ENCODE measurements at places on chromosomes 1 and 21.

DNA sequence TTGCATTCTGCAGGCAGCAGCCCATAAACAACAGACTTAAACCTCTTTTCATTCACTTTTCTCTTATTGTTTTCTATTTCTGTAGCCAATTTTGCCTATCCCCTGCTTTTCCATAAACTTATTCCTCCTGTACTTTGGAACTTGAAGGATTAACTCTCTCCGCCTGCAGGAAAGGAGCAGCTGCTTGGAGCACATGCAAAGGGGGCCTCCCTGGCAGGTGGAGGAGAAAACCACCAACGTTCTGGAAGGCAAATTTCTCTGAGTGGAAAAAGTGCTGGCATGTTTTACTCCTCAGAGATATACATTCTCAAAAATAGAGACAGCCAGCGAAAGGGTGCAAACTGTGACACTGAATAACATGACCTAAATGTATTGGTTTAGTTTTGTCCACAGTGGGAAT lies 33.6 kb downstream of the RGS21 start:
- DNase-seq, result no peak

DNA sequence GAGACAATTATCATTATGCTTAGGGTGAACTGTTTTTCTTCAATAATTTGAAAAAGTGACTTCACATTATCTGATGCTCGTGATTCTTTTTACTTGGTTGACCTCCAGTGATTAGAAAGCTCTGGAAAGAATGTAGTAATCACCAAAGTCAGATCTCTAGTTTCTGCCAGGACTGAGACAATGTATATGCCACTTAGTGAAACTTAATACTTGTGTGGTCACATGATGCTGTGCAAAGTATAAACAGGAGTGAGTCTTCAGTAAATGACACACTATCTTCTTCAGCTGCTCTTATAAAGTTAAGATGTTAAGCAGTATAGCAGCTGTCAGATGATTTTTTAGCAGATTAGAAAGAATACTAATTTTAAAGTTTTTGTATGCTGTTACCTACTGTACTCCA lies 17.2 kb downstream of the VCAM1 start:
- no peak for DNase-seq

DNA sequence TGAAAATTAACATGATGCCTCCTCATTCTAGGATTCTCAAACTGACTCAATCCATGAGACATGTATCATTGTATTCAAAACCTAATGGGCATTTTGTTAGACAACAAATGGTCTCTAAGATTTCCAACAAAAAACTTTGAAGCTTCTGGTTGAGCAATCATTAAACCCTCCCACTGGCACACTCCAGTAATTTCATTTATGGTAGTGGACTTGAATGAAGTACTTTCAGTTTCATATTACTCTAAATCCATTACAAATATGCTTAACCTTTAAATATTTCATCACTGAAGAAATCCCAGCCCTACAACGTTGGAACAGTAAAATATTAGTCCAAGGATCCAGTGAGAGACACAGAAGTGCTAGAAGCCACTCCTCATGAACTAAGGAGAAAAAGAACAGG lies 43.5 kb downstream of the GBP6 start:
- no peak for DNase-seq

DNA sequence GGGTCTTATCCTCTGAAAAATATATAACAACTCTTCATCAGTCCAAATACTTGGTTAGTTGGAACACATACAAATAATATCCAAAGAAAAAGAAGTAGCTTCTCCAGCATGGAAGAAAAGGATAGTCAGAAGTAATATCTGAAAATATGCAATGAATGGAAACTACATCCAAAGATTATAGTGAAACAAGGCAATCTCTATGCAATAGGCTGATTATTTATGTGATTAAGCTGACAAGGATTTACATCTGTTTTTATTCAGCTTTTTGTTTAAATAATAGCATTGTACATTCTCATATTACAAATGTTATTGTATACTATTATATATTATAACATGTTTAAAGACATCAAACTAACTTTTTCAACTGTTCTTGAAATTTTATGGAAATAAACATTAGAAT lies 15.3 kb upstream of the TGFBR3 start:
- DNase-seq, result no peak

- DNase-seq, result no peak
Measured at GRCh38 chr1:89725631-89726030, 92.7 kb downstream of the LRRC8C start.

DNA sequence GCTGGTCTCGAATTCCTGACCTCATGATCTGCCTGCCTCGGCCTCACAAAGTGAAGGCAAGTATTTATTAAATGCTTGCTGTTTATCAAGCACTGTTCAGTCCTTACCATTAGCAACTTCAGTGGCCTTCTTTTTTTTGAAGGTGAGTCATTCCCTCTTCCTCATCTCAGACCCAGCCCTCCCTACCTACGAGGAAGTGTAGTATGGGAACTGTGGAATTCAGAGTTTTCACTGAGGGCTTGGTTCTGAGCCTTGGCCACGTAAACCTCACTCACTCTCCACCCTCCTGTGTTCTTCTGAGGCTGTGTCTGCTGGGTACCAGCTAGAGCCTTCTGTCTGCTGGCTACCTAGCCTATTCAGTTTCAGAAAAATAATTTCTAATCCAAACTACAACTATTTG lies 218.3 kb upstream of the SGIP1 start:
- DNase-seq, result no peak

DNA sequence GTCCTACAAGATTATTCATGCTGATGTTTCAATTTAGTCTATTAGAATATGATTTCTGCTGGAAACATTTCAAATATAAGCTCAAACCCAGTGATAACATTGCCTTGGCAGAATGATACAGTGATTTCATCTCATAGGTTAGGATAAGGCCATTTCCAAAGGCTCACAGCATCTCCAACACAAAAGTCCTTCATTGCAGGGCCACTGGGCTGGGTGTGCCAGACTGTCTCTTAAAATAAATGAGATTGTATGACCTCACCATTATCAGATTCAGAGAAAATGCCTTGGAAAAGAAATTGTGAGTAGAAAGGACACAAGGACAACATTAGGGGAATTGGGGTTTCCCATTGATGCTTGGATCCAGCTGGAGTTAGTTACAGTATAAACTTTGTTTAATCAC lies 30.4 kb downstream of the NGF start:
- no peak for DNase-seq

DNA sequence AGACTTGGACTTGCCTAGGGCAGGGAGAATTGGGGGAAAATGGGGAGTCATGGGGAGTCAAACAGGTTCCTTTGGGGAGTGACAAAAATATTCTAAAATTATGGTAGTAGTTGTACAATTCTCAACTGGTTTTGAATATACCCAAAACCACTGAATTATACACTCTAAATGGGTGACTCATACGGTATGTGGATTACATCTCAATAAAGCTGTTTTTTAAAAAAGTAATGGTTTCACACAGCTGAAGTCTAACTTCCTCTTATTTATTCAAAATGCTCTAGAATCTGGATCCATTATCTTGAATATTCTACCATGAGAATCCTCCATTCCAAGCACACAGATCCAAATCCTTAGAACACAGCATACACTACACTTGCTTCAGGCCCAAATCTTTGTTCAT lies 11.1 kb downstream of the EIF4G3 start:
- no peak for DNase-seq

- no peak for DNase-seq
Measured at GRCh38 chr1:226021401-226021800, 22.3 kb upstream of the SDE2 start.
